ENCODE measurements at places on chromosomes 6 and 20.
A peak's percentile ranks its signal among the peaks of the same experiment; 100 is the strongest.

- DNase-seq: no peak
Measured at GRCh38 chr20:58697867-58698703, 5.5 kb downstream of the NPEPL1 start.

GRCh38 chr6:97456070-97456469 is 173.1 kb upstream of the MMS22L start:
- DNase-seq: no peak

DNA sequence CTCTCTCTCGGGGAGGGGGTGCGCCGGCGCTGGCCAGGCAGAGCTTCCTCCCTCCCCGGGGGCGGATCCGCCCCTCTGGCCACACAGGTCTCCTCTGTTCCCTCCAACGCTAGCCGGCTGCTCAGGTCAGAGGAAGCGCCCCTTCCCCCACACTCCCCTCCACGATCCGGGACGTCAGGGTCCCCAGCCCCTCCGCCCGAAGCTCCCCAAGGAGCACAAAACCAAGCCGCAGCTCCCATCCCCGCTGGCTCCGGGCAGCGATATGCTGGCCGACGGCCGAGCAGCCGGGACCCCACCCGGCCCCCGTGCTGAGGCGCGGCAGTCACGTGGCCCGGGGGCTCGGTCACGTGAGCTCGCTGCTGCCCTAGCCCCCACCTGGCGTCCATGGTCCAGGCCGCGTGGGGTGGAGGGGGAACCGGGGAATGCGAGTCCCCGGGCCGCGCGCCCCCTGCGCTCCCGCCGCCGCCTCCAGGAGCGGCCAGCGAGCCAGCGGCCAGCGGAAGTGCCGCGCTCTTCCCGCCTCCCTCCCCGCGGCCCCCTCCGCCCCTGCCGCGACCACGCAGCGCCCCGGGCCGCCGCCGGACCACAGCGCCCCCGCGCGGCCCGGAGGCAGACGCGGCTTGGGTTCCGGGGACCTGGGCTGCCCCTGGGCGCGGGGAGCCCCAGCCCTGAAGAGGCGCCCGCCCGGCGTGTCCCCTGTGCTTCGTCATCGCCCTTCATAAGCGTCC is at the start of gene SLC35B2:
SLC35B2 (minus strand) TSS at position 504 of the 728 bp plus-strand sequence; CDS start at position 386, 118 bp downstream.
- DNase-seq: peak; percentile 50

GRCh38 chr20:60013296-60014139 is 55.3 kb downstream of the CDH26 start:
- DNase-seq: no peak

DNA sequence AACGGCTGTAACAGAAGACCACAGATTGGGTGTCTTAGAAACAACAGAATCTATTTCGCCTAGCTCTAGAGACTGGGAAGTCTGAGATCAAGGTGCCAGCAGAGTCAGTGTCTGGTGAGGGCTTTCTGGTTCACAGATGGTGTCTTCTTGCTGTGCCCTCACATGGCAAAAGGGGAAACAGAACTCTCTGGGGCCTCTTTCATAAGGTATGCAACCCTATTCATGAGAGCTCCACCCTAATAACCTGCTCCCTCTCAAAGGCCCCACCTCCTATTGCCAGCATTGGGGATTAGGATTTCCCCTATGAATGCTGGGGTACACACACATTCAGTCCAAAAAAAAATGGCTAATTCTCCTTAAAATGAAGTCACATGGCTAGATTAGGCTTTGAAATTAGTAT is 10.0 kb downstream of the TXNDC5 start:
- no peak for DNase-seq

GRCh38 chr20:49888212-49889000 is 26.9 kb downstream of the SPATA2 start:
- peak; percentile 25 for DNase-seq

All from central memory CD8-positive, alpha-beta T cell (primary cell).